ENCODE measurements at places on chromosomes 4 and X.

DNA sequence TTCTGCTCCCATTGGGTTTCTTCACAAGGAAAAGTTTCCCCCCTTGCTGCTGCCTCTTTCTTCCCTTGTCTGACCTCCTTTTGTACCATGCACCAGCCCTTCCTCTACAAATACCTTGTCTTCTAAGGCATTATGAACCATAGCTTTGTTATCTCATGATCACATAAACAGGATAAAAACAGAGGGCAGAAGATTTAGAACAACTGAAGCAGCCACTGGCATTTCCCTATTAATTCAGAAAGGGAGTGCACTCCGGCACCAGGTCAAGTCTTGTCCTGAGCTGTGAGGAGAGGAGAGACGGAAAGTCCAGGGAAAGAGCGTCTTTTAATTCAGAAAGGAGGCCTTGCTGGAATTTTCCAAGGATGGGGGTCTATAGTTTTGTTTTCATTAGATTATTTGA is 281.7 kb downstream of the RCHY1 start:
- DNase-seq, result no peak

- no peak for DNase-seq
Measured at GRCh38 chrX:42128020-42128419, 204.7 kb upstream of the CASK start.

DNA sequence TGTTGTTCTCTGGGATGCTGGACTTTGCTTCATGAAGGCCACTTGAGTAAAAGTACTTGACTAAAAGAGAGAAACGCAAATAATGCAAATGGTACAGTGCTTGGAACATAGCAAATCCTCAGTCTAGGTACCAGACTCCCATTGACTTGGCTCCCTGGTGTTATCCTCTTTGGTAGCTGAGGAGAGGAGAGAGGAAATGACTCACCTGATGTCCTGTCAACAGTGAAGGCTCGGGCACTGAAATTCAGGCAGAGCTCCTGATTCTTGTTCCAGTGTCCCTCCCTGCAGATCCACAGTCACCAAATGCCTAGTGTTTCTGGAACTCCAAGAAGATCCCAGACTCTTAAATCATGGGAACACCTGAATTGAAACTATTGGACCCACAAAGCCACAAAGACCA is 22.5 kb upstream of the TCEAL4 start:
- no peak for DNase-seq

DNA sequence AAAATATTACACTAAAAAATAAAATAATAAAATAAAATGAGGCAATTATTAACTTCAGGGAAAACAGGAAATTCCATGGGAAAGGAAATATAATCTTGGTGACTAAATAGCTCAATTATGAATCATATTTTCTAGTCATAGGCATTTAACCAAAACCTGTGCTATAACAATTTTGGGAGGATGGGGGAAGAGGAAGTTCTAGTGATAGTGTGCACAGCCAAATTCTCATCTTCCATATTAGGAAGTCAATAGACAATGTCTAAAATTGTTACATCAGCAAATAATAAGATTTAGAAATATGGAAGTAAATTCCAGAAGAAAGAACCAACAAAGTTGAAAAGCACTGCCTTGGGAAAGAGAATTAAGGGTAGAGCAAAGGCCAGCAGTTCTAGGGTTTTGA is 2.8 kb downstream of the AWAT2 start:
- DNase-seq, result no peak

DNA sequence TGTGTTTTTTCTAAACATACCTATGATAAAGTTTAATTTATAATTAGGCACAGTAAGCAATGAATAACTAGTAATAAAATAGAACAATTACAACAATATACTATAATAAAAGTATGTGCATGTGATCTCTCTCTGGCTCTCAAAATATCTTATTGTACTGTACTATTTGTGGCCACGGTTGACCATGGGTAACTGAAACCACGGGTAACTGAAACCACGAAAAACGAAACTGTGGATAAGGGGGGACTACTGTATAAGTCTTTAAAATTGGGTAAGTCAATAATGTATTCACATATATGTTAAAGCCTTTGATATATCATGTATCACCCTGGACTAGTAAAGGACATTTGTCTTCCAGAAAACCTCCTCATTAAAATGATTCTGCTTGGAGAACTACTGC is 20.0 kb downstream of the TMEM154 start:
- DNase-seq, result no peak

- DNase-seq, result no peak
Measured at GRCh38 chr4:149897783-149898182, 82.1 kb upstream of the IQCM start.

DNA sequence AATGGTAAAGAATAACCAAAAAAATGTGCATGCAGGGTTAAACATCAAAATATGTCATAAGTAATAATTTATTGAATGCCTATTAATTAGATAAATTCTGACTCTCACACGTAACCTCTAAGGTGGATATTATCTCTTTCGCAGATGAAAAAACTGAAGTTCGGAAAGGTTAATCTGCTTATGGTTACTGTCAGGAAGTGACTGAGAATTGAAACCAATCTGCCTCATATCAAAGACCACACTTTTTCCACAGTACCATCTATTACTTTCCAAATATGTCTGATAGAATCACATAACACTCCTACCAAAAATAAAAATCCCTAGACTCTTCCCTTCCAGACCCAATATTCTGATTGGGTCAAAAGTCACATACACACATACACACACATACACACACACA is 6.2 kb downstream of the CHIC2 start:
- no peak for DNase-seq

GRCh38 chrX:68824565-68825125 is 4.2 kb upstream of the EFNB1 start:
- no peak for DNase-seq

DNA sequence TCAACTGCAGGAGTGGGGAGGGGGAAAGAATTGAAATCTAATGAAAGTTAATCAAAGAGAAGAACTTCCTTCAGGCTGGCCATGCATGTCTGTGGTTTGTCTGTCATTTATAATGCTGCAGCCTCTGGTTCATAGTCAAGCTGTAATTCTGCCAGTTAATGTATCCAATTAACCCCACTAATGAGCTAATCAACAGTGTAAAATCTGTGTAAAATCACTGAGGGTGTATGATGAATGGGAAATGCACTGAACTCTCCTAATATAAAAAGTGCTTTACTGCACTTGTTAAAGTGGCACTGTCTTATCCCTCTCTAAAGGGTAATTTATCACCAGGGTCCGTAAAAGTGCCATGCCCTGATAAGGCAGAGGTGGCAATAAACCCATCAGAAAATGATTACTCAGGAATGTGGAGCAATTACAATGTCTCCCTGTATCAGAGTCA is 798.1 kb downstream of the PDHA2 start:
- DNase-seq, result no peak

GRCh38 chrX:41086627-41086932 is 1.3 kb downstream of the USP9X start:
- DNase-seq, result no peak

DNA sequence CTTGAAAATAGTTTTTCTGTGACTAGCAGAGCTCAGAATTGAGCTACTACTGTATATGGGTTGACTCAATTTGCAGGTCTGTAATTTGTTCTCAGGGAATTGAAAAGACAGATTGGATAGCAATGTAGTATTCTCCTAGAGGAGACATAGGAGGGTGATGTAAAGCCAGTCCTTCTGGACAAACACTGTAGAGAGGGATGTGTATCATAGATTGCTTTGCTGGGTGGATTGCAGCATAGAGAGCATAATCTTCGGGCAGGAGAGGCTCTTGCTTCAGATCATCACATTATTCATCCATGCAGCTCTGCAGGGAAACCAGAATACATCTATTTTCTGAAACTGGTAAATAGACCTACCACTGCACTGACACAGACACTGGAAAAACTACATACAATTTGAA is 1110.5 kb downstream of the RAPGEF2 start:
- DNase-seq, result no peak

GRCh38 chr4:61152433-61152832 is 47.7 kb upstream of the ADGRL3 start:
- no peak for DNase-seq

DNA sequence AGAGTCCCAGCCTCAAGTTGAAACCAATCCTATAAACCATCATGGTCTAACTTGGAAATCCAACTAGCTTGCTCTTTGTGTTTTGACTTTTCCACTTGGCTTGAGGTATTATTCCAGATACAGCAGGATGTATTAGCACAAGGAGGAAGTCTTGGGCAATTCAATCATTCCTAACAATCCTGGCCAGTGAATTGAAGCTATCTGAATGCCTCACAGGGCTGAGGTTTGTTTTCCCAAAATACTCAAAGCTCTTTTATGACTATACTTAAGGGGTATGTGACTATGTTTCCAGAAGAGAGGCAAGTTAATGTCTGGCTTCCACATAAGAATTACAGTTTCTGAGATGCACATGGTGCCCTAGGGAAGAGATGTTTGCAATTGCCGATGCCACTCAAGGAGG is 66.8 kb upstream of the SH3RF1 start:
- DNase-seq, result no peak

DNA sequence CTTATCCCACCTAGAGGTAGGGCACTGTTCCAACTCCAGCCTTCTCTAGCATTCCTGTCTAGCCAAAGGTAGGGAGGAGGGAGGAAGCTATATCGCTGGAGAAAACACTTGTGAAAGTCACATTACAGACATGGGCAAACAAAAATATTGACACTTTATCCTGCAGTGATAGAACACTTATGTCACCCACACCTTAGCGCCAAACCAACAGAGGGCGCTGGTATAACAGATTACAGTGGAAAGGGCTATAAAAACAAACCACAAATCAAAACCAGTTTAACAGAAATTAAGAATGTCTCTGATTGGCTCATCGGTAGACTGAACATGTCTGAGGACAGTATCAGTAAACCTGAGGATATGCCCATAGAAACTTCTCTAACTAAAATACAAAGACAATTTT is 451.3 kb downstream of the TLL1 start:
- DNase-seq, result no peak

DNA sequence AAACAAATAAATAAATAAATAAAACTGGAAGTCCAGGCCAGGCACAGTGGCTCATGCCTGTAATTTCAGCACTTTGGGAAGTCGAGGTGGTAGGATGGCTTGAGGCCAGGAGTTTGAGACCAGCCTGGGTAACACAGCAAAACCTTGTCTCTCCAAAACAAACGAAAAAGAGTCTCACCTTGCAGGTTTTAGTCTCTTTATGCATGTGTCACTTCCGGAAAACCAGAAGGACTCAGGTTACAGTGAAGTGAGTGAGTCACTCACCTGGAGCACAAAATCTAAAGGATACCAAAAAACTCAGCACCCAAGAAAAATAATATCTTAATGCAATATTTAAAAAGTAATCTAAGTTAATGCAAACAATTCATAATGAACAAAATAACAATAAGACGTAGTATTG is 20.1 kb upstream of the SLC34A2 start:
- no peak for DNase-seq

DNA sequence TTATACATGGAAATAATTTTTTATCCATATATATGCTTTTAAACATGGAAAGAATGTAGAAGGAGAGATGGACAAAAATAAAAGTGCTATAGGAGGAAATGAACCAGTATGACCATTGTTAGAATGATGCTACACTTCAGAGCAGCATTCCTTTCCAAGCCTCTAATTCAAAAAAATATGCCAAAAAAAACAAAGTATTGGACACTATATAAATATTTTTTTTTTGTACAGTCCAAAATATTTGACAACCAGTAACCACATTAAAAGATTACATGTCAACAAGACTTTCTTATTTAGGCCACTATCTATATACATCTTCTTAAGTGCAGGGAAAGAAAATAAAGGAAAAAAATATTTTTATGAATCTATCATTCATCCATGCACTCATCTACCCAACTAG is 198.6 kb downstream of the LRBA start:
- no peak for DNase-seq

- DNase-seq, result no peak
Measured at GRCh38 chrX:132778917-132779316, 179.5 kb downstream of the HS6ST2 start.

- no peak for DNase-seq
Measured at GRCh38 chr4:77893451-77893850, 30.8 kb downstream of the MRPL1 start.

- DNase-seq, result no peak
Measured at GRCh38 chr4:13912966-13913365, 285.4 kb upstream of the BOD1L1 start.

DNA sequence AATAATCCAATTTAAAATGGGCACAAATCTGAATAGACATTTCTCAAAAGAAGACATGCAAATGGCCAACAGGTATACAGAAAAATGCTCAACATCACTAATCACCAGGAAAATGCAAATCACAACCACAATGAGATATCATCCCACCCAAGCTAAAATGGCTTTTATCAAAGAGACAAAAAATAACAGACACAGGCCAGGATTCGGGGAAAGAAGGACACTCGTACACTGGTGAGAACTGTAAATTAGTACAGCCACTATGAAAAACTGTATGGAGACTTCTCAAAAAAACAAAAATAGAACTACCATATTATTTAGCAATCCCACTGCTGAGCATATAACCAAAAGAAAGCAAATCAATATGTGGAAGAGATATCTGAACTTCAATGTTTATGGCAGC is 8.5 kb downstream of the SPP1 start:
- DNase-seq, result no peak

- no peak for DNase-seq
Measured at GRCh38 chr4:154305616-154306015, 186.0 kb downstream of the DCHS2 start.

GRCh38 chrX:109687903-109688302 is 45.2 kb downstream of the ACSL4 start:
- no peak for DNase-seq

GRCh38 chr4:55398966-55399365 is 3.2 kb downstream of the TMEM165 start:
- DNase-seq, result no peak

- DNase-seq, result no peak
Measured at GRCh38 chr4:81512001-81512756, 40.5 kb upstream of the RASGEF1B start.

DNA sequence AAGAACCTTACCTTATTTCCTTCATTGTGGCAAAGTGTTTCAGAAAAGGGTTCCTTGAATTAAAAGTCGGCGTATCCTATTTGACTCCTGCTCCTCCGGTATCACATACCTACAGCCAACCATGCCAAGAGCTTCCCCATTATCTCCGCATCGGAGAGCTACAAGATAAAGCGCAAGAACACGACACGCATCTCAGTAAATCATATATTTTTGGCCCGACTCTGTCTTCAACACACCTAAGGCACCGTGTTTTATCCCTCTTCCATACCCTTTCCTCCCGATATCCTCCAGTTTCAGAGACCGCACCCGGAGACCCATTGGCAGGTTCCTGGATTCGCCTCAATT is 497 bp upstream of the THAP9 start:
- no peak for DNase-seq

DNA sequence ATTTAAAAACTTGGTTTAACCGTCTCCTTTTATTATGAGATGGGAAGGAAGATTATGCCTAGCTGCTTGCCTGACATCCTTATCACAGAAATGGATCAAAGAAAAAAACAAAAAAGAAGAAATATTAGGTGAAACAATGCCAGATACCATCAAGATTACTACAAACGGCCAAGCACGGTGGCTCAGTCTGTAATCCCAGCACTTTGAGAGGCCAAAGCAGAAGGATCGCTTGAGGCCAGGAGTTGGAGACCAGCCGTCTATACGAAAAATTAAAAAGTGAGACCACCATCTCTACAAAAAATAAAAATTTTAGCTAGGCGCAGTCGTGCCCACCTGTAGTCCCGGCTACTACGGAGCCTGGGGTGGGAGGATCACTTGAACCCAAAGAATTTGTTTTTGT is 2.3 kb downstream of the FRYL start:
- no peak for DNase-seq

Measured in hypothalamus (tissue), 51 donors.